ENCODE measurements at places on chromosomes 11 and 22.
A peak's percentile ranks its signal among the peaks of the same experiment; 100 is the strongest.

- no peak for DNase-seq
Measured at GRCh38 chr22:47322854-47323253, 560.4 kb downstream of the TBC1D22A start.

DNA sequence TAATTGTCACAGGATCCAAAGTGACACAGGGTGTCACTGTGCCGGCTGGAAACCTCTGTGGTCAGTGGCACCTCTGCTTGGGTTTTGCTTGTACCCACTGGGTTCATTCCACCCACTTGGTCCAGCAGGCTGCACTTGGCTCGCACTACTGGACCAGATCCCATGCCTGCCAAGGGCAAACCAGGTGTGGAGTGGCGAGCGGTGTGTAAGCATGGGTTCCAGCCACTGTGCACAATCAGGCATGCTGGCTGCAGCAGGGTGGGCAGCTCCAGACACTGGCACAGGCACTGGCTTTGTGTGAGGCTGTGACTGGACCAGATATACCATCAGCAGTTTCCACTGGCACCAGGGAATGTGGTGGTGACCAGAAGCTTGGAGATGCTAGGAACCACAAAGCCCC is 261.4 kb downstream of the KCNA4 start:
- DNase-seq, result no peak

DNA sequence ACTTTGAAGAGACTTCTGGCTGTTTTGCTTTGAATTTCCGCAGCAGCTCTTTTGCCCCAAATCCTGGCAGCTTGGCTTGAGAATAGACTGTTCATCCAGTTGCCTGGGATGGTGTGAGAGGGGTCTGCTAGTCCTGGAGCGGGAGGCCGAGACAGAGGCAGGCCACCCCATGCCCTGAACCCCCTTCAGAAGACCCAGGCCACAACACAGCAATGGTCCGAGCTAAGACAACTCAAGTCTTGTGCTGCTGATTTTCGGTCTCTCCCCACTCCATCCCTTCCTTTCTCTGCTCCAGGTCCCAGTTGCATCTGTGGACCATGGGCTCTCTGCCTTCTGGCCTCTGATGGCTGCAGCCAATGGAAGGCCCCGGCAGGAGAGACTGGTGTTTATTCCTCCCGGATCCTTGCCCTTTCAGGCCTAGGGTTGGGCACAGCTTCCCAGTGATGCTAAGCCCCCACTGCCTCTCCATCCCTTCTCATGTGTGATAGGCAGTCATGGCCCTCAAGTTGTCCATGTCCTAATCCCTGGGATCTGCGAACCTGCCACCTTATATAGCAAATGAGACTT is 31.9 kb upstream of the TP53I11 start:
- DNase-seq, result no peak

DNA sequence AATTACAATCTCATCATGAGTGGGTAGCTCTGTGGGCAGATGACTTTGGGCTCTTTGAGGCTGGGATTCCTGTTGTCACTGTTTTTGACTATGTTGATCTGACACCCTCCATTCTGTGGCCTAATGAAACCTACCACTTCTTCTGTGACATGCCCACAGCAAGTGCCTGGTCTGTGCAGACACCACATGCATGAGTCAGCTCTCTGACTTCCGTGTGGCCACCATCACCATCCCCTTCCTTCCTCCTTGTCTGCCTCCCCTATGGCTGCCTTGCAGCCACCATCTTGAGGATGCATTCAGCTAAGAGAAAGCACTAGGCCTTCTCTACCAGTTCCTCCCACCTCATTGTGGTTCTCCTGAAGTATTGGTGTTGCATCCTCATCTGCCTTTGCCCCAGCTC is 15.3 kb upstream of the OR10V1 start:
- no peak for DNase-seq

DNA sequence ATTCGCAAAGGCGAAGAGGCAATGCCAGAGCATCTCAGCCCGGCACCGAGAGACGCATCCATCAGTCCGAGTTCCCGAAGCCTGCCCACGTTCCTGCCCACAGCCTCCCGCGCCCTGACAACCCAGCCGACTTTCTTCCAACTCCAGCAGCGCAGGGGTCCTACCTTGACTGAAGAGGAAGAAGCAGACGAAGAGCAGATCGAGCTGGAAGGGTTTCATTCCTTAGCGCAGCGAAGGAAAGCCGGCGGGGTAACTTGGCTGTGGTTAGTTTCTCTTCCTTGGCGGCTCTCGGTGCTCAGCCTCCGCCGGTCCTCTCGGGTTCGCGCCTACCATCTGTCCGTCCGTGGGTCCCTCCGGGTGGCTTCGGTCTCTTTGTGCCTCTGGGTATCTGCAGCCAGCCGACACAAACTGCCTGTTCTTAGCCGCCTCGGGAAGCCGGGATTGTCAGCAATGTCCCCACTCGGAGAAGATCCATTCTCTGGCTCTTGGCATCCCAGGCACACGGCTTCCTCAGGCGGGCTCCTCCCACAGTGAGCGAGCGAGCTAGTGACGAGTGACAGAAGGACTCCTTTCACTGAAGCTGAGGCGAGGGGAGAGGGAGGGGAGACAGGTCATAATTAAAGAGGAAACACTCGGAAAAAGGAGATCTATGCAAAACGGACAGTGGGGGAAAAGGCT is at the start of gene KIRREL3:
Gene KIRREL3 (minus strand): TSS at position 480 of the 678 bp plus-strand sequence.
- DNase-seq, result peak; percentile 71

DNA sequence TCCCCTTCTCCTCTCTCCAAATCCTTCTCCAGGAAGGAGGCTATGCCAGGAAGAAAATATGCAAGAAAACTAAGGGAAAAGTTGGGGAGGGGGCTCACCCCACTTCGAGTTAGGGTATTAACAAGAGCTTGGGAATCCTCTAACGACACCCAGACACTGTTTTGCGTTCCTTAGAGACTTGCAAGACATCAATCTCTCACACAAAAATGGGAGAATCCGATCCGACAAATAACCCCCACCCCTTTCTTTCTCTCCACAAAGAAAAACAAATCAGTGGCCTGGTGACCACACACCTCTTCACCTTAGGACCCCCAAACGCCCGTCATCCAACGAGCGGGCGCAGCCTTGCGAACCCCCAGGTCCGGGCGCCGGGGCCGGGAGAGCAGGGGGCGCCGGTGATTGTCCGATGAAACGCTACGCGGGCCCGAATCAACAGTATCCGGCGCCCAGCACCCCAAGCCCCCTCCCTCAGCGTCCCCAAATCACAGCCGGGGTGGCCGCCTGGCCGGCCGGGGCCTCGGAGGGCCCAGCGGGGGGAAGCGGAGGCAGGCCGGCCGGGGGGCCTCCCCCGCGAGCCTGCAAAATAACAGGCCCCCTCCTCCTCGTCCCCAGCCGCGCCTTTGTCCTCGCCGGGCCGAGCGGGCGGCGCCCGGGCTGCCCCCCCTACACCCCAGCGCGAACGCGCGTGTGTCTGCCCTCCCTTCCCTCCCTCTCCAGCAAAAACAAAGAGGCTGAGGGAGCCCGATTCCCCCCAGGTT is 690 bp downstream of the CSNK1E start:
- DNase-seq, result peak; percentile 84

DNA sequence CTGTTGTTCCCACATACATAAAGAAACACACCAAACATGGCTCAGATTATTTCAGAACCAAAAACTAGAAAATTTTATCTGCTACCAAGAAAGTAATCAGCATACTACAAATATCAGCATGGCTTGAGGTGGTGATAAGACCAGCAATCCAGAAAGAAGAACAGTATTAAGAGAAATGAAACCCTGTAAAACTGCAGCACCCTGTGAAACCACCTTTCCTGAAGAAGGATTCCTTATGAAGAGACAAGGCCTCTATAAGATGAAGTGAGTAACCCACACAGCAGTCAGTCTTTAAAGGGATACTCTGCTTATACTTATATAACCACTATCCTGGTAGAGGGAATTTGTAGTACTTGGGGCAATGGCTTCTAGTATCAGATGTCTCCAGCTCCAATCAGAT is 49.9 kb downstream of the RSF1 start:
- no peak for DNase-seq

DNA sequence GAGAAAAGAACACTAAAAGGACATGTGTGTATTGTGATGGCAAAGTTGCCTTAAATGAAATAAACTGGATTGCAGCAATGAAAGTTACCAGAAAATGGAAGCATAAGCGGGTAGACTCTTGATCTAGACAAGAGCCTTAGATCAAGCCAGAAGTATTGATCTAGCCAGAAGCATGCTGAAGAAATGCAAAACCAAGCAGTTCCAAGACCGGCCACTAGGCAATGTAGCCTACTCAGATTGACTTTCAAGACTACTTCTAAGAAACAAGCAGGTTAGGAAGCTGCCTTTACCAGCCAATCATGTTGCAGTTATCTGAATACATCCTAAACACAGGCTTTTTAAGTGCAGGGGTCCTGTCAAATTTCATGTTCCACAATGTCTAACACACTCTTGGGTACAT is 54.6 kb downstream of the KCNA4 start:
- DNase-seq, result no peak

GRCh38 chr11:3006505-3007260 is 14.6 kb upstream of the NAP1L4 start:
- peak; percentile 58 for DNase-seq

- DNase-seq, result no peak
Measured at GRCh38 chr11:116115801-116116200, 611.6 kb upstream of the CADM1 start.

GRCh38 chr22:19518635-19519034 is 5.6 kb downstream of the CLDN5 start:
- DNase-seq, result no peak

- no peak for DNase-seq
Measured at GRCh38 chr22:40383905-40384304, 13.5 kb downstream of the SGSM3 start.

Data from caudate nucleus (tissue), 63 donors.